ENCODE measurements at places on chromosomes 1 and 21. TPM values are rescaled to one million over a fixed set of nuclear protein-coding genes. Genes with fewer than 3 reads are reported as not detected.

DNA sequence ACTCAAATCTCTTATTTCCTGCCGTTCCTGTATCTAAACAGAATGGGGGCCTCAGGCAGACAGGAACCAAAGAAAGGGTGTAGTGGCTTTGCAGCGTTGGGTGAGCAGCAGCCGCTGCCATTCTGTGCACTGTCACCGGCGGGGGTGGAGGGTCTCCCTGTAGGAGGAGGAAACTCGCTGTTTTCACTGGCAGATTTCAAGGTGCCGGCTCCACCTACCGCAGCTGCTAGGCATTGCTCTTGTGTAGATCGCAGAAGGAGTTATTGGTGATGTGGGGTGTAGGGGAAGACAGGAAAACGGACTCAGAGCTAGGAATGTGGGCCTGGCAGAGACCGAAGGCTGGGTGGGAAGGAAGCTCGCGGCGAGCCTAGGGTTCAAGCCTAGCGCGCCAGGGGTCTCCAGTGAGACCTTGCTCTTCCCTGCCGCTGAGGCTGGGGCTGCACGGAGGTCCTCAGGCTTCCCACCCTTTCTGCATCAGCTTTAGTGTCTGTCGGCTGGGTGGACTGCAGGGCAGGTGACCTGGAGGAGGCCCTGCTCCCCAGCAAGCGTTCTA lies 20.8 kb downstream of the ATP5PO start:
- peak; percentile 90 for DNase-seq

GRCh38 chr1:23564529-23565122 lies 5.3 kb upstream of the ID3 start:
- no peak for DNase-seq

- no peak for DNase-seq
Measured at GRCh38 chr1:58439946-58440345, 106.6 kb downstream of the OMA1 start.

- DNase-seq = no peak
Measured at GRCh38 chr1:37752583-37753471, 12.1 kb downstream of the EPHA10 start.

GRCh38 chr1:90043586-90043985 lies 48.7 kb downstream of the ZNF326 start:
- DNase-seq = no peak

Gene CFHR3
- total RNA-seq = 1.2 TPM

Measured in aorta (tissue), 5 donors.